Sciatic nerve (tissue), 2 donors: ENCODE measurements at places on chromosomes 3 and 15.

GRCh38 chr15:34304613-34305012, 33.0 kb downstream of the SLC12A6 start:
- no peak for DNase-seq

GRCh38 chr3:116966649-116967048, 257.1 kb downstream of the TUSC7 start:
- no peak for DNase-seq

- no peak for DNase-seq
Measured at GRCh38 chr3:67521053-67521646, 133.3 kb downstream of the SUCLG2 start.

DNA sequence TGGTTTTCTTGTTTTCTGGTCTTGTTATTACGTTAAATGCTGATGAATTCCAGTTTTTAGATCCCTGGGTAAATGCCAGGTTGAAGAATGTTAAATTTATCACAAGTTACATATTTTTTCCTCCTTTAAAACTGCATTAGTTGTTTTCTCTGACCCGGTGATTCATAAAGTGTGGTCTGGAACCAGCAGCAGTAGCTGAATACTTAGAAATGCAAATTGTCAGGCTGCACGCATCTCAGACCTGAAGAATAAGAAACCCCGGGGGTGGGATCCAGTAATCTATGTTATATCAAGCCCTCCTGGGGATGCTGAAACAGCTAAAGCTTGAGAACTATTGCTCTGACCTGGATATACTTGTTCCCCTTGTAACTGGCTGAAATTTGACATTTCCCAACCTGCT, 69.1 kb downstream of the PEX5L start:
- no peak for DNase-seq

DNA sequence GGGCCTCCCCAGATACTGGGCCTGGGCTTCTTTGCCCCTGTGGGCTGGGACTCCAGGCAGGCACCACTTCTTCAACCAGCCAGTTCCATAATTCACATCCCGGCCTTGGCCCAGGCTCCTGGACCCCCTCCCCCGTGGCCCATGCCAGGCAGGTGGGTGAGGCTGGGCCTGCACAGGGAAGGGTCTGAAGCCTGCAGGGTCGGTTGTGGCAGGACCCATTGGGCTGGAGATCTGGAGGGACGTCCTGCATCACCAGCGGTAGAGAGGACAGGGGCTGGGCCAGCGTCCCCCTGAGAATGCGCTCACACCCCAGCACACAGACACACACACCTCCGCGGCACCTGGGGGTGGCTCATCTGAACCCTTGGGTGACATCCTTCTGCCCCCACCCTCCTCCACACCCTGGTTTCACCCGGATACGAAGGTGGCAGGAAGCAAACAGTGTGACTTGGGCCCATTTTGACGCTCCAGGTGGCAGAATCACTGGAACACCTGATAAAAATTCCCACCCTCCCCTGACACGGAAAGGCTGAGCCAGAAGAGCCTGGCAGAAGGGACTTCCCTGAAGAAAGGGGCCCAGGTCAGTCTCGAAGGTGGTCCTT, 15.4 kb downstream of the ZDHHC19 start:
- DNase-seq, result no peak

GRCh38 chr15:54277834-54278233, 299.6 kb downstream of the UNC13C start:
- DNase-seq, result no peak

GRCh38 chr3:56052188-56052587, 416.1 kb downstream of the ERC2 start:
- no peak for DNase-seq
